ENCODE measurements at places on chromosomes 7 and 10. TPM values are rescaled to one million over a fixed set of nuclear protein-coding genes. Genes with fewer than 3 reads are reported as not detected.

The SAMD9L gene
- total RNA-seq: 2.2 TPM

The C10orf105 gene
- total RNA-seq: not detected

The ARMC3 gene
- not detected for total RNA-seq

The FAM131B gene
- total RNA-seq: 1.2 TPM

The UMAD1 gene
- total RNA-seq: 31.4 TPM

The CCT6A gene
- 60.0 TPM for total RNA-seq

The ZPBP gene
- not detected for total RNA-seq

The CLDN4 gene
- 162 TPM for total RNA-seq

The ITPRID1 gene
- total RNA-seq: 0.17 TPM

The TCF7L2 gene
- 29.8 TPM for total RNA-seq

The WDFY4 gene
- 0.59 TPM for total RNA-seq

The CRHR2 gene
- not detected for total RNA-seq

The SHTN1 gene
- 45.8 TPM for total RNA-seq

The TMEM176B gene
- 14.5 TPM for total RNA-seq

The NDUFB2 gene
- total RNA-seq: 333 TPM

The NKX1-2 gene
- 0.14 TPM for total RNA-seq

The CAMK2B gene
- 5.7 TPM for total RNA-seq

The FEZF1 gene
- 2.6 TPM for total RNA-seq

The PIK3CG gene
- total RNA-seq: 5.1 TPM

The LYZL2 gene
- not detected for total RNA-seq

The FAM25G gene
- total RNA-seq: not detected

The IL15RA gene
- 18.5 TPM for total RNA-seq

The PNLIPRP1 gene
- not detected for total RNA-seq

The ODAD2 gene
- total RNA-seq: 1.3 TPM

The BUD31 gene
- total RNA-seq: 78.3 TPM

The CH25H gene
- total RNA-seq: 1.6 TPM

The VIM gene
- total RNA-seq: 293 TPM

The FAM25C gene
- total RNA-seq: not detected

The RBM48 gene
- 8.5 TPM for total RNA-seq

The COL13A1 gene
- 2.1 TPM for total RNA-seq

The ITGB8 gene
- 99.5 TPM for total RNA-seq

The AKR1C8 gene
- total RNA-seq: not detected

The FZD8 gene
- 5.6 TPM for total RNA-seq

The GRID1 gene
- total RNA-seq: 10.0 TPM

The ANXA7 gene
- 117 TPM for total RNA-seq

The CRTAC1 gene
- total RNA-seq: 3.8 TPM

The ATG9B gene
- 7.1 TPM for total RNA-seq

The JCAD gene
- 8.3 TPM for total RNA-seq

The OGDHL gene
- 3.3 TPM for total RNA-seq

The ACSL5 gene
- total RNA-seq: 19.7 TPM

The MRC1 gene
- total RNA-seq: 3.1 TPM

The FAM13C gene
- 66.7 TPM for total RNA-seq

The RHOBTB1 gene
- 28.9 TPM for total RNA-seq

The RASSF4 gene
- total RNA-seq: 6.1 TPM

The LRRN3 gene
- total RNA-seq: 41.5 TPM

The C10orf143 gene
- total RNA-seq: 5.1 TPM

The HMX3 gene
- not detected for total RNA-seq

The C10orf88 gene
- 15.2 TPM for total RNA-seq

The UCN3 gene
- not detected for total RNA-seq

The UBE2D4 gene
- 17.3 TPM for total RNA-seq

The PDSS1 gene
- total RNA-seq: 6.8 TPM

The HTR7 gene
- 0.77 TPM for total RNA-seq

The CPVL gene
- 4.7 TPM for total RNA-seq

The HDAC9 gene
- total RNA-seq: 31.9 TPM

The UNCX gene
- not detected for total RNA-seq

The NME8 gene
- total RNA-seq: 0.91 TPM

The SDK1 gene
- total RNA-seq: 4.8 TPM

The OR9A2 gene
- total RNA-seq: not detected

The CCL24 gene
- not detected for total RNA-seq

The GPER1 gene
- total RNA-seq: 11.5 TPM

Measured in prostate gland (tissue), 2 donors.